ENCODE measurements at places on chromosomes 7 and 10.

DNA sequence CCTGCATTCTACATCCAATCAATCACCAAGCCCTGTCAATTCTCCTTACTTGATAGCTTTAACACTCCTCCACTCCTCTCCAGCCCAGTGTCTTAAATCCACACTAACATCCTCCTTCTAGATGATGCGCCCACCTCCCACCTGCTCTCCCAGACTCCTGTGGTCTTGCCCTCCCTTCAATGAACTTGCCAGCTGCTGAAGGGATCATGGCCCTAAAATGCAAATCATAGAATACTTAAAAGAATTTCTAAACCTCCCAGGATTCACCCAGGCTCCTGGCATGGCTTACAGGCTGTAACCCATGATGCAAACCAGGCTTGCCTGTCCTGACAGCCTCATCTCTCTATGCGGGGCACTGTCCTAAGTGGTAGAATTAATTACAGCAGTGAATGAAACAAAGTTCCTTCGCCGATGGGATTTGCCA lies 43.6 kb downstream of the SYPL1 start:
- no peak for DNase-seq

- DNase-seq: no peak
Observed at GRCh38 chr10:86423739-86424138, 57.1 kb upstream of the GRID1 start.

- no peak for DNase-seq
Observed at GRCh38 chr7:144019457-144019856, 19.3 kb downstream of the OR6B1 start.

DNA sequence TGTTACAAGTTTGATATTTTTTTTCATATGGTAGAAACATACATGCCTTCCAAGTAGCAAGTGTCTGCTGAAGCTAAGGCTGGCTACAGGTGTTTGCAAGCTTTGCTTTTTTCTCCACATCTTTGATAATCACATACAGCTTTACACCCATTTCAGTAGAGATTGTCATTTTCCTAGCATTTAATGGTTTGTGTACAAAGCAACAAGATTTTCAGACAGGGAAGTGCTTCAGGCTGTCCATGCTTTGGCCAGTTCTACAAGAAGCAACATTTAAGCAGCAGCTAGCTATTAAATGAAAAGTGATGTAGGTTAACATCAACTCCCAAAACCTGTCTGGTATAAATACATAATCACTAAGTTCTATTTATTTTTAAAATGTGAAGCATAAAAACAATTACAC lies 2.3 kb downstream of the HDAC9 start:
- no peak for DNase-seq

- no peak for DNase-seq
Observed at GRCh38 chr10:75008952-75009351, 102.5 kb upstream of the SAMD8 start.

- no peak for DNase-seq
Observed at GRCh38 chr7:84536271-84536870, 341.8 kb upstream of the SEMA3A start.

DNA sequence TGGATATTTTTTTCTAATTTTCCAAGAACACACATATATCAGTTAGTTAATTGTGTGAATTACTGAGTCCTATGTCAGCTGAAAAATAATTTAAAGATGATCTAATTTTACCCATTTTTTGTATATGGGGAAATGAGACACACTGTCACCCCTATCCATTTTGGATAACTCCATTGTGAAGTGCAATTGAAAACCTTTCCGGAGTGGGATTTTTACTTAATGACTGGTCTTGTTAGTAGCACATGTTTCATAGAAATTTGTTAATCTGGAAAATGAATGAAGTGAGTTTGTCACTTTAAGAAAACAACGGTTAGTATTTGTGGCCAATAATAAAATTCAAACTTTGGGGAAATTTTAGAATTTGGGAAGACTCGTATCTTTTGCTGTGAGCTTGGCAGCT lies 2.0 kb downstream of the GARS1 start:
- no peak for DNase-seq

GRCh38 chr7:117780832-117781231 lies 92.4 kb downstream of the CTTNBP2 start:
- DNase-seq: no peak

GRCh38 chr7:87512906-87513305 lies 37.4 kb upstream of the ABCB4 start:
- no peak for DNase-seq

- DNase-seq: no peak
Observed at GRCh38 chr7:114217026-114217806, 197.4 kb upstream of the FOXP2 start.

- no peak for DNase-seq
Observed at GRCh38 chr10:74121368-74121767, 29.3 kb downstream of the AP3M1 start.

DNA sequence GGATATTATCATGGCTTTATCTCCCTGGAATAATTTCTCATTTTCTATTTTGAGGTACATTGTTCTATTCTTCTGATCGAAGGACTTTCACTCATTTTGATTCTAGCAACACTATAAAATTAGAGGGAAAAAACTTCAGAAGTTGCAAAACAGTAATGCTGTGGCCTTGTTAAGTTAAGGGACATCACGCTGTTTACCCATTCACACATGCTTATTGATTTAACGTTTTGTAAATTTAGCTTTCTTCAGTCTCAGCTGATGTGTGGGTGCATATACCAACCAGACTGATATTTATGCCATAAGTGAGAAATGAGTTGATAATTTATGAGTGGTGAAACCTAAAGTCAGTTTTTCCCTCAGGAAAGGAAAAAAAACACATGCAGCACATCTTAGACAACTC lies 63.5 kb upstream of the RELN start:
- DNase-seq: no peak

- DNase-seq: no peak
Observed at GRCh38 chr7:44460325-44460724, 30.1 kb downstream of the NUDCD3 start.

DNA sequence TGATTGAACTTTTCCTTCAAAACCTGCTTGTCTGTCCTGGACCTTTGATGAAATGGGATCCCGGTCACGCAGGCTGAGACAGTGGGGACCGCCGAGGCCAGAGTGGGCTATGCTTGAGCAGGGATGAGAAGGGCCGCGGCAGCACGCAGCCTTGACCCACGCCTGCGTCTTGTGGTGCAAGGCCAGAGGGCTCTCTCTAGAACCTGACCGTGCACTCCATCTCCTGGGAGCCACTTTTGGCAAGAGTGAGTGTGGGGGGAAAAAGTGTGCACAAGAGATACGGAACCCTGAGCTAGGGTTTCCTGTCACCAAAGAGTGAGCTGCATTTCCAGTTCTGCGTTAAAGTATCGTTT lies 42.4 kb downstream of the WIPI2 start:
- DNase-seq: no peak

- no peak for DNase-seq
Observed at GRCh38 chr7:17654940-17655339, 285.4 kb downstream of the SNX13 start.

DNA sequence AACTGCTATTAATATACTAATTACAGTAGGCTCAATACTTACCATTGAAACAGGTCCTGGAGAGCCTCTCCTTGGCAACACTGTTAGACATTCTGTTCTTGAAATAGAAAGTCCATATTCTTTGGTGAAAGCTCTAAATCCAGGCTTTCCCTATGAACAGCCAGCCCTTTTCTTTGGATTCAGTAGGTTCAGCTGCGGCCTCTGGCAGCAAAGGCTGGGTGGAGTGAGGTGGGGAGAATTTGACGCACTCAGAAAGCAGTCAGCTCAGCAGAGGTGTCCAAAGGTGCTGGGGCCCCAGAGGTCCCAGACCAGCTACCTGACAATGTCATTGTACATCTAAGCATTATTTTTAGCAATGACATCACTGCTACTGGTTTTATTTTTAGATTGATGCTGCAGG lies 146.1 kb downstream of the GRK5 start:
- no peak for DNase-seq

DNA sequence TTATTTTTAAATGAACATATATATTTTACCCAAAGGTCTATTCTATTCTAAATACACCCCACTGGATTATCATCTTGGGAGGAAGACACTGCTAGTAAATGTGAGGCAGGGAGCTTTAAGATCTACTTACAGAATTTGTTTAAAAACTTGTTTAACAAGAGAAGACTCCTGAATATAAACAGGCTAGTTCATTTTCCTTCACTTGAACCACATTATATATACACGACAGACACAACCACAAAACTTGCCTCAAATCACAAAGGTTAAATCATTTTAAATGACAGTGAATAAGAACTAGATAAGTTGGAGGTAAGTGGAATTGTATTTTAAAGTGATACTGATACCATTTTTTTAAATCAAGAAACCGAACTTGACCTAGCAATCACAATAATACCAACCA lies 109.2 kb downstream of the ATE1 start:
- no peak for DNase-seq

- DNase-seq: no peak
Observed at GRCh38 chr10:124524991-124525653, 63.5 kb downstream of the LHPP start.

- DNase-seq: no peak
Observed at GRCh38 chr7:41012041-41012440, 690.8 kb downstream of the INHBA start.

DNA sequence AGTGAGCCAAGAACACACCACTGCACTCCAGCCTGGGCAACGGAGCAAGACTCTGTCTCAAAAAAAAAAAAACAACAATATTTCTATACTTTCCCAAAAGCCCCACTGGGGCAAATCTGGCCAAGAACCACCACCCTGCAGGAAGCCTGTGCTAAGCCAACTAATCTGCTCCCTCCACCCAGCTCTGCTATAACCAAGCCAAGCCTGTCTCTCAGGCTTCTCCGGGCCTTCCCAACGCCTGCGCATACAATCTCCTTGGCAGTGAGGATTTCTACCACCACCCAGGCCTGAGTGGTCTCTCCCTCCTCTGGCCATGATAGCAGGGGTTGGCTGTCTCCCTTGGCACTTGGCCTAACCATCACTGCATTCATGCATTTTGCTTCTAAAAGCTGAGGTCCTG lies 14.2 kb downstream of the DDX56 start:
- no peak for DNase-seq

DNA sequence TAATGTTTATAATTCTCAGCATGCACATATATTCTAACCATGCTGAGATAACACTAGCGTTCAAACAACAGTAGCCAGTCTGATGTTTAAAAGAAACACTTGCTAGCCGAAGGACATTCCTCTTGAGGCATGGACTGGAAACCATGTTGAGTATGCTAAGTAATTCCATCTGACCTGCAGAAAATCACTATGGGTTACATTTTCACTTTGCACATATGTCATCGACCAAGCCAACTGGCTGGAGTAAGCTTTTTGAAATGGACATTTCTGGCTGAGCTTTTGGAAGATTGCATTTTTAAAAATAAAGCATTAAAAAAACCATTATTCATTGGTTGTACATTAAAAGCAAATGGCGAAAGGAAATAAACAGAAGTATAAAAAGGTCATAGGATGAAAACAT lies 88.2 kb downstream of the BBS9 start:
- no peak for DNase-seq

DNA sequence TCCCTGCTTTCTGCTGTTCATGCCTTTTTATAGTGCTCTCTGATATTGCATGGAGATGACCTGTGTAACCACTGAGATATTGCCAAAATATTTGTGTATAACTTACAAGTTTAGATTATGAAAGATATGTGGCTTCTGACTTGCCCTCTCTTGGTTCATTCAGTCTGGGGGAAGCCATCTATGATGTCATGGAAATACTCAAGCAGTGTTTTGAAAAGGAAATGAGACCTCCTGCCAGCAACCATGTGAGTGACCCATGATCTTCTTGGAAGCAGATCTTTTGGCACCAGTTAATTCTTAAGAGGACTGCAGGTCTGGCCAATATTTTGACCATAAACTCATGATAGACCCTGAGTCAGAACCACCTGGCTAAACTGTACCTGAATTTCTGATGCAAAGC lies 183.0 kb downstream of the THSD7A start:
- DNase-seq: no peak

GRCh38 chr10:13382703-13383398 lies 34.8 kb upstream of the SEPHS1 start:
- DNase-seq: no peak

GRCh38 chr7:83270407-83270806 lies 107.7 kb upstream of the PCLO start:
- no peak for DNase-seq

GRCh38 chr7:103934508-103934907 lies 55.0 kb downstream of the RELN start:
- DNase-seq: no peak

GRCh38 chr10:77386838-77387237 lies 250.8 kb downstream of the KCNMA1 start:
- DNase-seq: no peak

DNA sequence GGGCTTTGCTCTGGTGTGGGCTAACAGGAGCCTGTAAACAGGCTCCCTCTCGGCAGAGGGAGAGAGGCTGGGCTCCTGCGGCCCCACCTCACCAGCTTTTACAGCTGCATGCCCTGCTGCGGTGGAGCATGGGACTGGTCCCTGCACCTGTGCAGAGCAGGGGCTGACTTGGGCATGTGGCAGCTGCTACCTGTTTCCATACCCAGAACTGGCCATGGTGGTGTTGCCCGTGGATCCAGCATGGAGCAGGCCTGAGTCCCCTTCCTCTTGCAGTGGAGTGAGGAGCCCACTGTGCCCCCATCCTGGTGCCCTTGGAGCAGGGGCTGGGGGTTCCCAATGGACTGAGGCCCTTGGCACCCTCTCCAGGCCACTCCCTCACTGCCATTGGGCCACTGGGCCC lies 91.9 kb upstream of the MGMT start:
- no peak for DNase-seq
